ENCODE measurements at places on chromosomes 12 and 14. TPM values are rescaled to one million over a fixed set of nuclear protein-coding genes. Genes with fewer than 3 reads are reported as not detected.

The KRT6C gene
- total RNA-seq = not detected

The LTB4R gene
- 1.0 TPM for total RNA-seq

The FGF6 gene
- total RNA-seq = not detected

The NKX2-1 gene
- not detected for total RNA-seq

The ZDHHC22 gene
- total RNA-seq = not detected

Data from fibroblast of lung (primary cell).